ENCODE measurements at places on chromosomes 16 and 17. TPM values are rescaled to one million over a fixed set of nuclear protein-coding genes. Genes with fewer than 3 reads are reported as not detected.

DNA sequence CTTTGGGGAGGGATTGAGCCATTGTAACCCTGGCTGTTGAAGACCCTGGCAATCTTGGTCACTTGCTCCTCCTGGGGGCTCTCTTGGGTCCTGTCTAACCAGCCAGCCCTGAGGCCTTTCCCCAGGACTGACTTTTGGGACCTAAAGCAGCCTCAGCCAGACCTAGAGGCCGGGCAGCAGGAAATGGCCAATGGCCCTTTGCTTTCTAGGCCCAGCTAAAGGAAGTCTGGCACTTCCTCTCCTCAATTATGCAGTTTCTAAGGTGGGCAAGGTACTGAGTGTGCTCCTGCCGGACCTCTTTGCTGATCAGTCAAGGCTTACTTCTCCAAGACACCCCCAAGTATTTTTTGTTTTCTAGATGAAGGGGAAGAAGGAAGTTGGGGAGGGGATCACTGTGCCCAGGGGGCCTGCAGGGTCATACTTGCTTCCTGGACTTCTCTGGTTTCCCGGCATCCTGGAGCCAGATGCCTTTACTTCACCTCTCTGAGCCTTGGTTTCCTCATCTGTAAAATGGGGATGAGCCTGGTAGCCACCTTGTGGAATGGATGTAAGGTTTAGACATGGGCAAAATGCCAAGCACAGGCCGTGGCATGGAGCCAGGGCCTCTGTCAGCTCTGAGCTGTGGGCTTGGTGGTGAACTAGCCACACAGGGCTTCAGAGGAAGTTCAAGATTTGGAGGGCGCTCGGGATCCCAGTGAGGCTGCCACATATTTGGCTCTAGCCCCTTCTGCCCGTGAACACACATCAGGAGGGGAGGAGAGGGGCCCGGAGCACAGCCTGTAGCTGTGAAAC is 8.6 kb downstream of the CX3CL1 start:
- no peak for DNase-seq

DNA sequence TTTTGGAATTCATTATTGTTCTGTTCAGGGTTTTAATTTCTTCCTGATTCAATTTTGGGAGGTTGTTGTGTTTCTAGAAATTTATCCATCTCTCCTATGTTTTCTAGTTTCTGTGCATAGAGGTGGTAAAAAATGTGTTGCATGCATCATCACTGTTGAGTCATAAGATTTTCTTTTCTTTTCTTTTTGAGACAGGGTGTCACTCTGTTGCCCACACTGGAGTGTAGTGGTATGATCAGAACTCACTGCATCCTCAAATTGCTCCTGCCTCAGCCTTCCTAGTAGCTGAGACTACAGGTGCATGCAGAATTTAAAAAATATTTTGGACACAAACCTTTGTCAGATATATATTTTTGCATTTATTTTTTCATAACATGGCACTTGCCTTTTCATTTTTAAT is 184.8 kb downstream of the BCAS3 start:
- no peak for DNase-seq

GRCh38 chr17:78240012-78240655 is 8.7 kb downstream of the TMEM235 start:
- no peak for DNase-seq

DNA sequence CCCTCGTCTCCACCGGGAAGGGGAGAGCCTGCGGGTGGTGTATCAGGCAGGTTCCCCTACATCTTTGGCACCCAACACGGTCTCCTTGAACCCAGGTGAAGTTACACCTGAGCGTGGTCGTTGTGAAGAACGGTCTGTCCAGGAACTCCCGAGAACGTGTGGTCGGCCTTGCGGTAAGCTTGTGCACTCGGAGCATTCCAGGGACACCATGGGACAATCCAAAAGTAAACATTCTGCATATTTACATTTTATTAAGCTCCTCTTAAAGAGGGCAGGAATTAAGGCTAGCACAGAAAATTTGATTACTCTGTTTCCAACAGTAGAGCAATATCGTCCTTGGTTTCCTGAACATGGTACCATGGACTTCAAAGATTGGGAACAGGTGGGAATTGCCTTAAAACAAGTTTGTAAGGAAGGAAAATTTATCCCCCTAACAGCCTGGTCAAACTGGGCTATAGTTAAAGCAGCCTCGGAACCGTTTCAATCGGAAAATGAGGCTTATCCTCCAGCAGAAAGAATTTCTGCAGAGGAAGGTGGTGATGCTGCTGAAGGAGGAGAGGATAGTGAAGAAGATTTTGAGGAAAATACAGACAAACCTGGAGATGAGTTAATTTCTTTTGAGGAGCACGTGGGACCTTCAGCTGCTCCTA is 18.2 kb downstream of the ALOX15B start:
- DNase-seq: no peak

DNA sequence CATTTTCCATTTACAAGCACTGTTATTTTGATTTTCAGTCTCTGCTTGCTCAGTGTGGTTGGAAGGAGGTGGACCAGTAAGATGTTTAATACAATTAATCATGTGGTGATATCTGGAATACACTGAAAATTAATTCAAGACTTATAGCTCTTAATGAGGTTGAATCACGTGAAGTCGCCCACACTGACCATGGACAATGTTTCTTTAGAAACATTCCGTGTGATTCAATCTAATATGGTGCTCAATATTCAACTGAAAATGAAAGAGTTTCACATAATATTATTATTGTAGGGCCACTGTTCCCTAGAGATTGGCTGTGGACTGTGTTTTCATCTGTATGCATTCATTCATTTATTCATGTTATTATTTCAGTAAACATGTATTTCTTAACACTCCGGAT is 45.2 kb upstream of the MAF start:
- DNase-seq: no peak

GRCh38 chr16:77383606-77384187 is 51.1 kb downstream of the ADAMTS18 start:
- DNase-seq: no peak

DNA sequence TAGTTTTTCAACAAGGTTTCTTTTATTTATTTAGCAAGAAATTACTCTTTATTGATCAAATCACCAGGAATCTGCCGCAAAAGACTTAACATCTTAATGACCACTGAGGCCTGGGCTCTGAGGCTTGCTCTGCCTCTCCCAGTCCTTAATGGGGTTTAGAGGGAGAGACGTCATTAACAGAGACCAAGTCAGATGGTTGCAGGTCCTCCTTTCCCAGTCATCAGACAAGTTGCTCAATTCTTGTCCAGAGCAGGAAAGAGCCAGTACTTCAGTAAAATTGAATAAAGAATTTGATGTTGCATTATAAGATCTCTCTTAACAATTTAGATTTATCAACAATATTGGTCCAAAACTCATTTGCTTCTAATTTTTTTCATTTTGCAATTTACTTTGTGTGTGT is 2.0 kb downstream of the SEPHS2 start:
- no peak for DNase-seq

- DNase-seq: no peak
These were observed 14.7 kb downstream of the AIPL1 start for GRCh38 chr17:6420173-6420641.

GRCh38 chr16:87945351-87946042 is 5.7 kb upstream of the BANP start:
- DNase-seq: peak; percentile 74

GRCh38 chr17:44677136-44677535 is 12.4 kb downstream of the CCDC43 start:
- no peak for DNase-seq

DNA sequence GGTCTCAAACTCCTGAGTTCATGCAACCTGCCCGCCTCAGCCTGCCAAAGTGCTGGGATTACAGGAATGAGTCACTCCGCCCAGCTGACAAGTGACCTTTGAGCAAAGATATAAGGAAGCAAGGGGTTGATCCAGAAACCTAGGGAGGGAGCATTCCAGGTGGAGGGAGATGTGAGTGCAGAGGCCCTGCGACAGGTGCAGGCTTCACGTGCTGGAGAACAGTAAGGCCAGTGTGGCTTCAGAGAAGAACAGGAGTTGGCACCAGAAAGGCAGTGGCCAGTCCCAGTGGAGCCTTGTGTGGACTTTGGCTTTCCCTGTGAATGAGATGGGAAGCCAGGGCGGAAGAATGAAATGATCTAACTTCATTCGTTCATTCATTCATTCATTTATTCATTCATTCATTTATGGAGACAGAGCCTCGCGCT is 73.6 kb upstream of the HAS3 start:
- DNase-seq: no peak

GRCh38 chr17:1180958-1181752 is 1.4 kb upstream of the ABR start:
- DNase-seq: no peak

DNA sequence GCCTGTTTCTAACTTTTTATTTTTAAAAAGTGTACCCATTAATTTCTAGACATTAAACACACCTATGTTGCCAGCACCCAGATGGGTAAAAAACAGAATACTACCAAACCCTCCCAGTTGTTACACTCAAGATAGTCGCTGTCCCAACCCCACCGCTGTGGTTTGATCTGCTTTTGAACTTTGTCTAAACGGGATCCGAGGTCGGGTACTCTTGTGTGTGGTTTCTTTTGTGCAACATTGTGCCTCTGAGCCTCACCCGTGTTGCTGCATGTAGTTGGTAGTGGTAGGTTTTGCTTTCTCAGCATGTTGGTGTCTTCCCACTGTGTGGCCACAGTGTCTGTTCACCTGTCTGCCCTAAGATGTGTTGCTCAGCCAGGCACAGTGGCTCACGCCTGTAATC is 4.3 kb downstream of the KLHL36 start:
- no peak for DNase-seq

- no peak for DNase-seq
These were observed 317.1 kb downstream of the PHKB start for GRCh38 chr16:47778106-47778801.

DNA sequence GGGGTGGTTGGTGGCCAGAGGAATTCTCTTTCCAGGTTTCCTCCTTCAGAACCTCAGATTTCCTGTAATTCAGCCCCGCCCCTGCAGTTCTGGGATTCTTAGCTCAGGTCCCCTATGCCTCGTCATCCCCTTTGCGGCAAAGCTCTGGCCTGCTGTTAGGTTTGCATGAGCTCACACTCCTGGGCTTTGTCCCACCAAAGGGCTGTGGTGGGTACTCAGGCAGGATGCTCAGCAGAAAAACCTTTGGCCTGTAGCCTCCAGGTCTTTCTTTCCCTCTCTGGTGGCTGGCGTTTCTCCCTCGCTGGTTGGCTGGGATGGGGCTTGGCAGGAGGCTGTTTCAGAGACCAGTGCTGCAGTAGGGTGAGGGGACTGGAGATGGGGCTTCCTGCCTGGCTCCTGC is 9.6 kb upstream of the PLEKHG4 start:
- DNase-seq: no peak

- DNase-seq: no peak
These were observed 8.6 kb upstream of the MSLN start for GRCh38 chr16:752007-752312.

- peak; percentile 47 for DNase-seq
These were observed 161.4 kb upstream of the CHMP6 start for GRCh38 chr17:80830020-80830780.

GRCh38 chr16:11640987-11641817 is 27.1 kb upstream of the SNN start:
- no peak for DNase-seq

GRCh38 chr17:32746698-32747097 is 130.2 kb downstream of the MYO1D start:
- DNase-seq: no peak

DNA sequence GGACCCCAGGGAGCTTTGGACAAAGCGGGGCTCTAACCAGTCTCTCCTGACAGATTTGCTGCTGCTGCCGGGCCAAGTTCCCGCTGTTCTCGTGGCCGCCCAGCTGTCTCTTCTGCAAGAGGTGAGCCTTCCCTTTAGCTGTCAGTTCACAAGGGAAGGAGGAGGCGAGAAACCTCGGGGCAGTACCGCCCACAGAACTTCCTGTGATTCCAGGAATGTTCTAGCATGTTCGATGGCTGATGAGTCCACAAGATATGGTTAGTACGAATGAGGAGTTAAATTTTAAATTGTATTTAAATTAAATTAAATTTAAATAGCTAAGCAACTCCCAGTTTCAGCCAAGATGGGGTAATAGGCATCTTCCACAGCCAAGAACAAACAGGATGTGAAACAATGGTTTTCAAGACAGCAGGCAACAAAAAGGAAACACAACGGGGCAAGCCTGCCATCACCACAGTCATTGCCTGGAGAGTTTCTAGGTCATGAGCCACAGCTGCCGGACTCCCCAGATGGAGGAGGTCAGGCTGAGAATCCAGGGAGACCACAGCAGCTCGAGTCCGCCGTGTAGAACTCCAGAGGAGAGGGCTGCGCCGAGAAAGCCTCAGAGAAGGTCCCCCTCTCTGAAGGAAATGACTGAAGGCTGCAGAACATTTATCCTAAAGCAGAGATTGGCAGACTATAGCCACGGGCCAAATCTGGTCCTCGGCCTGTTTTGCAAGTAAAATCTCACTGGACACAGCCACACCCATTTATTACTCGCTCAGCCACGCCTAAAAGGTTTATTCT is 9.5 kb upstream of the TCF25 start:
- DNase-seq: no peak

- DNase-seq: no peak
These were observed 28.1 kb downstream of the TTYH2 start for GRCh38 chr17:74241431-74241830.

GRCh38 chr17:46876353-46876887 is 25.0 kb downstream of the WNT9B start:
- DNase-seq: no peak

- DNase-seq: peak; percentile 41
These were observed 680 bp downstream of the ZNF629 start for GRCh38 chr16:30786115-30786935.

GRCh38 chr17:50877838-50878237 is 11.7 kb upstream of the TOB1 start:
- DNase-seq: no peak

DNA sequence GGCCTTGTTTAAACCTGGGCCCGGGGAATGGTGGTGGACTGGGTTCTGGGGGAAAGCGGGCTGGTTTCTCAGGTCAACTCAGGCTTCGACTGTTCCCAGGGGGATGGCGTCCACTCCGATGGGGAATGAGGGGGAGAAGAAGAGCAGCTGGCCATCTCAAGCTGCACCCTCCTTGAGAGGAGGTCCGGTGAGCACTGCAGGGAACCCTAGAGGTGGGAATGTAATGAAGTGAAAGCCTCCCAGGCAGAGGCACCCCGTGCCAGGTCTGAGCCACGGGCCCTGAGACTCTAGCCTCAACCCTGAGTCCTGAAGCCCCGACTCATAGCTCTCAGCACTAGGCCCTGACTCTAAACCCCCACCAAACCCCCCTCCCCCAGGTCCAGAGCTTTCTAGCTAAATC is 1.2 kb upstream of the CDIPT start:
- DNase-seq: no peak

- DNase-seq: no peak
These were observed 6.2 kb downstream of the MEAK7 start for GRCh38 chr16:84498223-84498610.

Gene ITGAD
- 0.42 TPM for total RNA-seq

Gene SPATA22
- total RNA-seq: 0.50 TPM

Gene UTS2R
- total RNA-seq: 1.3 TPM

Gene CHCT1
- not detected for total RNA-seq

Gene HOXB5
- 0.24 TPM for total RNA-seq

Gene DCAKD
- 13.5 TPM for total RNA-seq

Gene SPATA20
- 16.7 TPM for total RNA-seq

Gene AARS1
- 86.3 TPM for total RNA-seq

Gene KRT33A
- not detected for total RNA-seq

Gene KRTAP17-1
- total RNA-seq: not detected

Gene NMT1
- 164 TPM for total RNA-seq

Gene SLC16A13
- 0.57 TPM for total RNA-seq

All from psoas muscle (tissue), 8 donors.